ENCODE measurements at places on chromosomes 3 and 15. TPM values are rescaled to one million over a fixed set of nuclear protein-coding genes. Genes with fewer than 3 reads are reported as not detected.

GRCh38 chr3:52433328-52433995 lies 11.4 kb downstream of the SEMA3G start:
- DNase-seq, result no peak

DNA sequence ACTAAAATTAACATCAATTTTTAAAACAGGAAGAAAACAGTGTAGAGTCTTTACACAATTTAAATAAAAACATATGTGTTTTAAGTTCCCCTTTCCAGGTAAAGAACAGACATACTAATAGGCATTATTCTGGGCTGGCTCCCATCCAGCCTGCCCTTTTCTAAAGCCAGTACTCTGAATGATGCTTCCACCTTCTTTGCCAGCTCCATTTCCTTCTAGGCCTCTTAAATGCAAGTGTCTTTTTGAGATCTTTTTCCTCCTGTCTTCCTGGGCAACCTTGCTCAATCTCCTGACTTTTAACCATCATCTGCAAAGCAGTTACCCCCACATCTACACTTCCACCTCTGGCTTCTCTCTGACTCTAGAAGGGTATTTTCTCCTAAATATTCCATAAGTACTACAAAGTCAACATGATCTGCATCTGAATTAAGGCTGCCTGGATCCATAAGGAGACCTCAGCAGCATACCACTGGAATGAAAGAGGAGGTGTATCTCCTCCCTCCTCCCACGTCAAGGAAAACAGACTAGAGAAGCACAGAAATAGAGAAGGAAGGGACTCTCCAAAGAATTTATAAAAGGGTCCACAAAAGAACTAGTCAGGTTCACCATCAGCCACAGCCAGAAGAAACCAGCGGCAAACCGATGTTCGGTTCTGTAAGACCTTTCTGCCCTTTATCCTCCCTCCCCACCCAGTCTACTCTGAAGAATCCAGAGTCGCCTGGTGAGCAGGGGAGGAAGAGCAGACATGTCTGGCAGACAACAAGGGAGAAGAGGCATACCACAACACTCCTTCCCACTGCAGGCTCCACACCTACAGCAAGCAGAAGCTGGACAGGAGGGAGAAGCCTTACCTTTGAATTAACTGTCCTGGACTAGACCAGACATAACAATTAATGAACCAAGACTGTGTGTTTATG lies 47.1 kb downstream of the GOLIM4 start:
- no peak for DNase-seq

GRCh38 chr15:32870240-32871033 lies 152.6 kb downstream of the GREM1 start:
- no peak for DNase-seq

DNA sequence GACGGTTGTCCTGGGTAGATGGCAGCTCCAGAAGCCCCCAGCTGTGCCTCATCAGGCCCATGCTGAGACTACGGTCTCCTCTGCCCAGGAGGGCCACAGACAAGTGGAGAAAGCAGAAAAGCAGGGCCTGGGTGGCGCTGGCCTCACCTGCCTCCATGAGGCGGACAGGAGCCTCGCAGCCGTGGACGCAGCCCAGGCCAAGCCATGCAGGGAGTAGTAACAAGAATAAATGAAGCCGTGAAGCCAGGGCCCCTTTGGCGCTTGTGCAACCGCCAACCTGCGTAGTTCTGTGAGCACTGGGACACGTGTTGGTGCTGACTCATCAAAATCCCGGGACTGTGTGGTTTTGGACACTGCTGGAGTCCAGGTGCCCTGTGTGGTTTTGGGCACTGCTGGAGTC lies 12.3 kb upstream of the MUC4 start:
- DNase-seq, result peak; percentile 63

- no peak for DNase-seq
These were observed 326.9 kb upstream of the NAALADL2 start for GRCh38 chr3:174532216-174532615.

DNA sequence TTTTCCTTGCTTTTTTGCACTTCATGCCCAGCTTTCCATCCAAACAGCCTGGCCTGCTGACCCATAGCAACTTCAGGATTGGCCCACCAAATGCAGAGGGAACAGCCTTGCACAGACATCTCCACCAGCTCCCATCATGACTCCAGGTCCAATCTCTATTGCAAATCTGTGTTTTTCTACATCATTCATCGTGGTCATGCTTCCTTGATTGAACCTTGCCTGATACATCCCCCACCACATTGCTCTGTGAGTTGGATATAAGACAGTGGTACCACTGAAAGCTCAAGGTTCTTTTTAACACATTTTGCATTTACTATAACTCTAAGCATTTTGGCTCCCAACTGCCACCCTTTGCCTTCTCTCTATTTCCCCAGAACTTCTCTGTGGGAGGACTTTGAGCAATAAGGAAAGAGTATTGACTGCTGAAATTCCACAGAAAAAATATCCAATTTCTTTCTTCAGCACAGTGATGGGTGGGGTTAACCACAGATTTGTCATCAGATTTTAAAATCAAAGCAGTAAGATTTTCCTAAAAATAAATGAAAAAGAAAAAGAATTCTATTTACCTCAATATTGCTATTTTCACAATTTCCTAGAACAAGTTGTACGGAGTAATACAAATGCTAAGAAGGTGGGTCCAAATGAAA lies 114.6 kb upstream of the GALNT15 start:
- DNase-seq, result no peak

DNA sequence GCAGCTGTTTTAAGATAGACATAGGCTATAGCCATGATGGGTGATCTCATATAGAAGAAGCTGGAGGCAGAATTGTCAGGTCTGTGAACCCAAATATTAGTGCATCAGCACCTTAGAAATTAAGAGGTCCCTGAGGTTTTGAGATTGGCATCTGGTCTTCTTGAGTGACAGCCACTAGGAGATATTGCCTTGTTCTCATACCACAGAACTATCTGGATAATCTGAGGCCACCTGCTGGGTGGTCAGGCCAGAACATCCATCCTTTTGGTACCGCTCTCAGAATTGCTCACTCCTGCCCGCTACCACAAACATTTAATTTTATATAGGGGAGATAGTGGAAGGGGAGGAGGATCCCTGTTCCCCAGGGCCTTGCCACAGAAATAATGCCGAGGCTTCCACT lies 210.6 kb upstream of the ZPLD1 start:
- DNase-seq, result peak; percentile 47

GRCh38 chr15:62912808-62913207 lies 129.7 kb upstream of the TPM1 start:
- no peak for DNase-seq

DNA sequence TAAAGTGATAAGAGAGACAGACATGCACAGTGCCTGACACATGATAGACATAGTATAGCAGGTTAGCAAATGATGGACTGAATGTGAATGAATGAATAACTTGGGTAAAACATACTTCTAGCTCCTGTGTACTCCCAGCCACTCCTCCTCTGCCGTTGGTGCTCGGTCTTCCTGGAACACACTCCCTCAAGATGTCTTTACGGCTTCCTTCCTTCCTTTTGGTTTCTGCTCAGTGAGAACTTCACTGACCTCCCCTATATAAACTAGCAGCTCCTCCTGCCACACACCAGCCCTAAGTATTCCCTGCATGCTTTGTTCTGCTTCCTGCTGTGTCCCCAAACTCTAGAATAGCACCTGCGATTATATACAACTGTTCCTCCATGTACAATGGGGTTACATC lies 50.2 kb downstream of the RAD54L2 start:
- no peak for DNase-seq

DNA sequence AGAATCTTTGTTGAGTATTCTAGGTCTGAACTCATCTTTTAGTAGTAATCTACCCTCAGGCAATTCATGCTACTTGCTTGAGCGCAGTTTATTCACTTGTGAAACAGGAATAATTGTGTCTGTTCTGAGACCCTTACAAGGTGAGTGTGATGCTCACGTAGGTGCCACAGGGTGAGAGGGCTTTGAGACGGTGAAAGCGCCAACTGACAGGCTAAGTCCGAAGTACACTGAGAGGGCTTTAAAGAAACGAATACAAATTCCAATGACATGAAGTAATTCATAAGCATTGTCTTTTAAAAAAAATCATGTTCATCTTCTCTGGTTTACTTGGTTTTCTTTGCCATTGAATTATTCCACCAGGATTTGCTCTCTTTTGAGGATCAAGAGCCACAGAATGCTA lies 393.7 kb upstream of the RGMA start:
- no peak for DNase-seq

DNA sequence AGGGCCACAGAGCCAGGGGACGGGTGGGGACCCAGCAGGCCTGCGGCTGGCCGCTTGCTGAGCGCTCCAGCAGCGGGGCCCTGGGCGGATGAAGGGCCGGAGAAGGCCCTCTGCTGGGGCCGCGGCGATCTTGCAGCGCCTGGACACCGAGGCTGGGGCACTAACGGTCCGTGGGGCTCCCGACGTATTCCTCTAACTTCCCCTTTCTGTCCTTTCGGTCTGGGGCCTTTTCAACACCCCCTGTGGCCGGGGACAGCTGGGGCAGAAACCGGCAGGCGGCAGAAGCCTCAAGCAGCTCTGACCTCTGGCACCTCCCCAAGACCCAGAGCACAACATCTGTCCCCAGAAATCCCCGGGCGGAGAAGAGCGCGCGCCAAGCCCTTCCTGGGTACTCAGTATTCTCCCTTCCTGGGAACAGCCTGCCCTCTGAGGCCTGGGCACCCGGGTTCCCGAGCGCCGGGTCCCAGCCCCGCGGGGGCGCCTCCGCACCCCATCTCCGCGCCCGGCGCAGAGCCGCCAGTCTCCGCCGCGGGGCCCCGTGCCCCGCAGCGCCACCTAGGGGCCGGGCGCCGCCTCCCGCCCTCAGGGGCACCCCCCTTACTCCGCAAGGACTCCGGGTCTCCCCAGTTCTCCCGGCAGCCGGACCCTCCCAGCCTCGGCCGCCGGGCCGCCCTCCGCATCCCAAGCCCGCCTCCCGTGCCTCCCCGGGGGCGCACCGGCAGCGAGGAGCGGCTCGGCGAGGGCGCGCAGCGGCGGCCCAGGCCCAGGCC lies 582 bp upstream of the SLCO3A1 start:
- DNase-seq, result peak; percentile 87

DNA sequence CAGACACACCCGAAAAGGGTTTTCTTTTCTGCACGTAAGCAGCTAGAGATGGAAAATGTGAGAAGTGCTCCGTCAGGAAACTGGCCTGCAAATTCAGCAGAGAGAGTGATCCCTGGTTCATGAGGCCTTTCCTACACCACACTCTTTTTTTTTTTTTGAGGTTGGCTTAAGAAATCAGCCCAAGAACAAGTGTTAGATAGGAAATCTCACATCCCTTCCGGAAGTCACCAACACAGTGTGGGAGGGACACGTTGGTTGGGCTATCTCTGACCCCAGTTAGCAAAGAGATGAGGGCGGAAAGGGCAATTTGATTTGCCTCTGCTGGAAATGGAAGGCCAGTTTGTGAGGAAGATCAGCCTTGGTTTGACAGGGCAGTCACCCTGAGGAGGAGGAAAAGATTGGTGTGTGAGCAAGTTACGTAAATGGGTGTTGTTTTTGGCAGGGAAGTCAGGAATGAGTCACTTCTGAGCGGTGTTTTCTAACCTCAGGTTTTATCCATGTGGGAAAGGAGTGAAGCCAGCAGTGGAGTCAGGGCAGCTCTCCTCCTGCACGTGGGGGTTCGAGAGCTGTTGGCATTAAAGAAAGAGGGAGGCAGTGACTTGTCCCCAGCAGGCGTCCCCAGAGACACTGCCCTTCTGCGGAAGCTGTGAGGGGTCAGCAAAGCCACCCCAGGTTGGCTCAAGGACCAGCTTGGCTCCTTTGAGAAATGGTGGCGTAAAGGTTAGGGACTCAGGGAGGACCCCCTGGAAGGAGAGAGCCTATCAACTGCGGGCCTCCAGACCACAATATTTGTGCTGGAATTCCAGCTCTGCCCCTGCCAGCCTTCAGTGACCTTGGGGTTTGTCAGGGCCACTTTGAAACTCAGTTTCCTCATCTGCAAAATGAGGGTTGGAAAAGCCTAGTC lies 237.6 kb upstream of the BHLHE40 start:
- DNase-seq, result peak; percentile 73

DNA sequence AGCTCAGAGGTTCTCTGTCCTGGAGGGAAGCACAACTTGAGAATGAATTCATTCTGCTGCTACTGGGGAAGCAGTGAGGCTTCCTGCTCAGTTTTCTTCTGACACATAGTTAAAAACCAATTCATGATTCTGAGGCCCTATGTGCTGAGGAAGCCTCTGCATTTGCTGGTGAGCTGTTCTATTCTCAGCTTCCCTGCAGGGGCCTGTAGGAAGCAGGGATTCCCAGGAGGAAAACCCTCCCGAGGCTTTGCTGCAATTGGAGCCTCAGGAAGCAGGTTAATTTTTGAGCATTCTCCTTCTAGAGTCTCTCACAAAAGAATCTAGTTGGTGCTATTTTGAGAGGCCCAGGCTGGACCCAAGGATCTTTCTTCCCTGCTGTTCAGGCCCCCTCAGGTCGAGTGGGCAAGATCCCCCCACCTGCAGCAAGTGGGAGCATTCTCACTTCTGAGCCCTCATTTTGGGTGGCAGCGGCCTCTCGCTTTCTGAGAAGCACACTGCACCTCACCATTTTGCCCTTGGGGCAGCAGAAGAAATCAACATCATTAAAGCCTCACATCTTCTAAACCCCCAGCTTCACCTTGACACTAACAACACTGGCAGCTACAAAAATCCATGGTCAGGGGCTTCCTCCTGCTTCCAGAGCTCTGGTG lies 197.5 kb upstream of the TSC22D2 start:
- no peak for DNase-seq

- DNase-seq, result no peak
These were observed 51.8 kb downstream of the SMAD6 start for GRCh38 chr15:66753687-66754377.

GRCh38 chr3:71580636-71581456 lies 2.7 kb downstream of the FOXP1 start:
- DNase-seq, result no peak

DNA sequence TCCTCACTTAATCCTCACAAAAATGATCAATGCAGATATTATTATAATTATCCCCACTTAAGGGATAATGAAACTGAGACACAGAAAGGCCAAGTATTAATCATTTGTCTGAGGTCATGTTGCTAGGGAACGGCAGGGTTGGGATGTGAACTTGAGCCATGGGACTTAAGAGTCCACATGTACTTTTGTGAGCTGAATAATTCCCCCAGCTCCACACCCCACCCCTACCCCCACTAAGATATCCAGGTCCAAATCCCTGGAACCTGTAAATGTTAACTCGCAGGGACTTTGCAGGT lies 290.5 kb upstream of the GADL1 start:
- DNase-seq, result no peak

GRCh38 chr15:99212406-99212805 lies 37.0 kb downstream of the TTC23 start:
- no peak for DNase-seq

- DNase-seq, result peak; percentile 86
These were observed 507 bp upstream of the GOLIM4 start for GRCh38 chr3:168096210-168096652.

GRCh38 chr3:117790235-117790987 lies 1080.8 kb downstream of the TUSC7 start:
- DNase-seq, result no peak

- DNase-seq, result no peak
These were observed 7.9 kb downstream of the RFC4 start for GRCh38 chr3:186798239-186798874.

FGF7 gene
- total RNA-seq, result not detected

TLR9 gene
- total RNA-seq, result 0.27 TPM

GOLGA8S gene
- total RNA-seq, result 0.09 TPM

WDR49 gene
- total RNA-seq, result 1.4 TPM

ZNF106 gene
- total RNA-seq, result 26.4 TPM

DAZL gene
- total RNA-seq, result not detected

AGBL1 gene
- not detected for total RNA-seq

COL8A1 gene
- total RNA-seq, result 0.71 TPM

C3orf22 gene
- total RNA-seq, result not detected

ACAN gene
- total RNA-seq, result not detected

MESP2 gene
- total RNA-seq, result not detected

NDUFB4 gene
- total RNA-seq, result 118 TPM

AGTR1 gene
- total RNA-seq, result not detected

SCAMP5 gene
- total RNA-seq, result 10.7 TPM

CLDND1 gene
- 54.3 TPM for total RNA-seq

TGM4 gene
- total RNA-seq, result 0.14 TPM

HRG gene
- 0.40 TPM for total RNA-seq

GOLGA6B gene
- 0.61 TPM for total RNA-seq
